ENCODE measurements at places on chromosomes 4 and X.

DNA sequence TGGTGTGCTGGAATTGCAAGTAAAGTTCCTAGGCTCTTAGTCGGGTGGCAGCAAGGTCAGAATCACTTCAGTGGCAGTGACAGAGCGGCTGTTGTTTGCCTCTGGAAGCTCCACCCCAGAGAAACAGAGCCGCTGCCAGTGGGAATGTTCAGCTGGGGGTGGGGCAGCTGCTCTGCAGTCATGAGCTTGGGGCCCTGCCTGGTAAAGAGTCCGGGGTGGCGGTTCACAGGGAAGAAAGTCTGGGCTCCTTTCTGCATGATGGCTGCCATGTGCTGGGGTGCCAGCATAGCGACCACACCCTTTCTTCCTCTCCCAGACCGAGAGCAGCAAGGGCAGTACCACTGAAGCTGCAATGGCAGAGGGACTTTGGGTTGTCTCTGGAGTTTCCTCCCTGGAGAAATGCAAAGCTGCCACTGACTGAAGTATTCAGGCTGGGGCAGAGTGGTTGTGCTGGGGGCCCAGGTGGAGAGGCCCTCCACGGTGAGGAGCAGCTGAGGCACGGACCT, 108.8 kb upstream of the CENPE start:
- no peak for DNase-seq

- DNase-seq, result no peak
These were observed 356.7 kb upstream of the GATB start for GRCh38 chr4:152117520-152117919.

DNA sequence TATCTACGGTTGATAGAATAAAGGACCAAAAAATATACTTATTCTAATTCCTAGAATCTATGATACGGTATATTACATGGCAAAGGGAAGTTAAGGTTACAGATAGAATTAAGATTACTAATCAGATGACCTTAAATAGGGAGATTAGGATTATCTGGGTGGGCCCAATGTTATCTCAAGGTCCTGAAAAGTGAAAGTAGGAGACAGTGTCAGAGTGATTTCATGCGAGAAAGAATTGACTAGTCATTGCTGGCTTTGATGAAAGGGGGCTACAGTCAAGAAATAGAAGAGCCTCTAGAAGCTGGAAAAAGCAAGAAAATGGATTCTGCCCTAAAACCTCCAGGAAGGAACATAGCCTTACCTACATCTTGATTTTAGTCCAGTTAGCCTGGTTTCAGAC, 176.9 kb upstream of the PPP1R2C start:
- no peak for DNase-seq

- no peak for DNase-seq
These were observed 451.1 kb downstream of the ARAP2 start for GRCh38 chr4:35793045-35793722.

DNA sequence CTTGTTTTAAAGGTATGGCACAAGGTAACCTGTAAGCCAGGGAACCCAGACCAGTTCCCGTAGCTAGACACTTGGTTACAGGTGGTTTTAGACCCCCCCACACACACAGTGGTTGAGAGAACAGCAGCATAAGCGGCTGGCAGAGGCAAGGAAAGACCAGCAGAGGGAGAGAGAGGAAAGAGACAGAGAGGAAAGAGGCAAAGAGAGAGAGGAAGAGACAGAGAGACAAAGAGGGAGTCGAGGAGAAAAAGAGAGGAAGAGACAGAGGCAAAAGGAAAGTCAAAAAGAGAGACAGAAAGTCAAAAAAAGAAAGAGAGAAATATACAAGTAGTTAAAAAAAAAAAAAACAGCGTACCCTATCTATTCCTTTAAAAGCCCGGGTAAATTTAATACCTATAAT, 19.5 kb upstream of the PCSK1N start:
- DNase-seq, result no peak

- DNase-seq, result no peak
These were observed 1.8 kb downstream of the SPIN4 start for GRCh38 chrX:63349307-63349706.

- no peak for DNase-seq
These were observed 29.5 kb upstream of the FGFR3 start for GRCh38 chr4:1763550-1764080.

- DNase-seq, result no peak
These were observed 100.0 kb downstream of the DCAF12L2 start for GRCh38 chrX:126065901-126066660.

DNA sequence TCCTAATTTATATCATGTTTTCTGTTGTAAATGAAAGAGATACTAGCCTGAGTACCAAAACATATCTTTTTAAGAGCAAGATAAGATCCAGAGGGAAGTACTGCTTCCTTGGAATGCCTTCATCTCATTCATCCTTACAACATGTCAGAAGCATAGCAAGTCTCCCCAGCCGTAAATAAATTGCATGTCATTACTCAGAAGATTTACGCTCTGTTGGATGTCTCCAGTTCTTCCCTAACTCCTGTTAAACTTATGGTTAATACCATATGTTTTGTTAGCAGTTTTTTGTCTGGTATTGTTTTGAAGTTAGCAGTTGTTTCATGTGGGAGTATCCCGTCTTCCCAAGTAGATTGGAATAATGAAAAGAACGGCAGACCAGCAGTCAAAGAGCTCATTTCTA, 7.5 kb upstream of the GPC3 start:
- DNase-seq, result no peak

- no peak for DNase-seq
These were observed 111.1 kb upstream of the TLL1 start for GRCh38 chr4:165761963-165762362.

DNA sequence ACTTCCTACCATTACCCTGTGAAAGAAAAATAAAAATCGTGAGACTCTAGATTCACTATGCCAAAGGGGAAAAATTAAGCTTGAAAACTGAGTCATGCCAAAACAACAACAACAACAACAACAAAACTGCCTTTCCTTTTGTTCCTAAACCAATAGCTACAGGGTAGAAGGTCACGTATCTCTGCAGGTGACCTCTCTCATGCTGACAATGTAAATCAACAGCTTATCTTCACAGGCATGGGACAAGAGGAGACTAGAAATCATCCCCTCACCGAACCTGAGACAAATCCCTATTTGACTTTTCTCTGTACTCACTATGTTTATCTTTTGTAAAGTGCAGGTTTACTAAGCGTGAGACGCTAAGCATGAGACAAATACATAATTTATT, 20.5 kb upstream of the AADAT start:
- no peak for DNase-seq

DNA sequence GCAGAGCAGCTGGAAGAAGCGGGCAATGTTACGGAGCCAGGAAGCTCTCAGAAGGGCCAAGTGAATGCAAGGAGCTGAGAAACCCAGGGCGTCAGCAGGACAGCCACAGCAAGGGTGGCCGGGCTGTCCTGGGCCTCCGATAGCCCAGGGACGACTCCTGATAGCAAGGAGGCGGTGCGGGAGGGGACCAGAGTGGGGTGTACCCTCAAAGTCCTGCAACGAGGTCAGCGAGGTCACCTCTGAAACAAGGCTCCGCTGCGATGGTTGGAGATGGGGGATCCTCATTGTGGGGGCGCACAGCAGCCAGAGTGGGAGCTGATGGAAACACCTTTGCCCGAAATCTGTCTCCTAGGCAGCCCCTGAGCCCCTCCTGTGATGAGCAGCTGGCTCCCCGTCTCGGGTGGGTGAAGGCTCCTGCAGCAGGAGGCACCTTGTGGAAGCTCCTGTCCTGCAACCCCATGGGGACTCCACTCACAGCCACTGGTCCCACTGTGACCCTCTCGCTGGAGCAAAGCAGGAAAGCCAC, 4.3 kb upstream of the CCNQ start:
- DNase-seq, result no peak

- no peak for DNase-seq
These were observed 1269.5 kb downstream of the RAPGEF2 start for GRCh38 chr4:160372390-160372789.

Data from Right ventricle myocardium inferior (tissue), 1 donor.